ENCODE measurements at places on chromosomes 1 and 21. TPM values are rescaled to one million over a fixed set of nuclear protein-coding genes. Genes with fewer than 3 reads are reported as not detected.

The RGS4 gene
- 130 TPM for total RNA-seq

The PTAFR gene
- under 0.01 TPM for total RNA-seq

The PITHD1 gene
- total RNA-seq: 31.1 TPM

The UBASH3A gene
- not detected for total RNA-seq

The CFAP107 gene
- not detected for total RNA-seq

The ACTL8 gene
- not detected for total RNA-seq

The CNKSR1 gene
- total RNA-seq: under 0.01 TPM

The RBM34 gene
- 58.9 TPM for total RNA-seq

The LHX8 gene
- not detected for total RNA-seq

DNA sequence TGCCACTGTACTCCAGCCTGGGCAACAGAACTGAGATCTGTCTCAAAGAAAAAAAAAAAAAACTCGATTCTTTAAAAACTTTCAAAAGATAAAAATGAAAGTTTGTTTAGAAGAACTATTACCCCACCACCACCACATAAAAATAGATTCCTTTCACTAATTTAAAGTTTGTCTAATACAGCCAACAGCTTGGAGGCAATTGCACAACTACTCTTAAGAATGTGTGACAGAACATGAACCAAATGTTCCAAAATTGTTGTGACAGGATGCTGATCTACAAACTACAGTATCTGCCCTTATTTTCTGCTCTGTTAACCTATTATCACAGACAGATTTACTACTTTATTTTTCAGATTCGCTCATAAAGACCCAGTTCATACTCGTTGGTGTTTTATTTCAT, 5.5 kb upstream of the TGFBR3 start:
- no peak for DNase-seq

DNA sequence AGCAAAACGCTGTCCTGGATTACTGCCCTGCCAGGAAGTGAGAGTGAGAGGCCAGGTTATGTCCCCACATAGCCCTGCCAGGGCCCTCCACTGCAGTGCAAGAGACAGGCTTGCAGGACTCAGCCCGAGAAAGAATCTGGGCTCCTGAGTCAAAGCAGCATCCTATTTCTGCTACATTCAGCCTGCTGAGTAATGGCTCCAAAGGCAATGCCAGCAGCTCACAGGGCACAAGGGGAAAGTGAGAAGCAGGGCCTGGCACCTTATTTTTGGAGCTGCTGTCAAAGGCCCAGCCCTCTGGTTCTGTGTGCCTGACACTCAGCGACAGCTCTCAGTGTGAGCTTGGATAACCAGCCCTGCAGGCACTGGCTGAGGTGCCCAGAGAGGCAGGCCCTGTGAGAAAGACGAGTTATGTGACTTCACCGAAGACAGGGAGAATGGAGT, 83.9 kb downstream of the DTL start:
- peak; percentile 58 for DNase-seq

DNA sequence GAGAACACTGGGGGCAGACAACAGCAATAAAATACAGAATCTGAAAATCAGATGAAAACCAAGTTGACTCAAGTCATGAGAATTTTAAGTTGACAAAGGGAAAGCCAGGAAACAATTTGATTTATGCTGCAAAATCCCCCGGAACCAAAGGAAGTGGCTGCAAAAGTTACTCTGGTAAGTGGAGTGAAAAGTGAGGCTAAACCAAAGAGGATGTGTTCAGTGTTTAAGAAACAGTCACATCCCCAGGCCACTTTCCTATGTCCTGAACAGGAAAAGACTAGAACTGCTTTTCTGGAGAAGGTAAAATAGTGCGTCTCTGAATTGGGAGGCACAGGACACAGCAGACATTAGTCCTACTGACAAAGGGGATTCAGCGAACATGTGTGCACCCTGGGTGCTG, 5.9 kb downstream of the TARBP1 start:
- DNase-seq: no peak

- DNase-seq: no peak
Observed at GRCh38 chr21:36397606-36398005, 12.4 kb downstream of the CHAF1B start.

DNA sequence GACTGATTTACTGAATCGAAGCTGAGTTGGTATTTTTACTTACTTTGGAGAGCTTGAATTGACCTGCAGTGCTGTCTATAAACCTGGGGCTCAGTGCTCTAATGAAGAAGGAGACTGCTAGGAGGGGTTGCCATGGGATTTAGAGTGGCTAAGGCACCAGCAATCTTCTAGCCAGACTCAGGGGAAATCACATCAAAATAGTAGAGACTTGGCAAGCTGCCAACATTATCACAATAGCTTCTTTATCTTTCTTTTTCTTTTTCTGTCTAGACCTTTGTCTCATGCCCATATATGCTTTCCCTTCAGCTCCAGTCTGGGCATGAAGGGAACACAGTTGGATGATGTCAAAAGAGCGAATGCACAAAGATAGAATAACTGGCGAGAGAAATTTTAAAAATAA, 301.1 kb upstream of the DPYD start:
- DNase-seq: no peak

DNA sequence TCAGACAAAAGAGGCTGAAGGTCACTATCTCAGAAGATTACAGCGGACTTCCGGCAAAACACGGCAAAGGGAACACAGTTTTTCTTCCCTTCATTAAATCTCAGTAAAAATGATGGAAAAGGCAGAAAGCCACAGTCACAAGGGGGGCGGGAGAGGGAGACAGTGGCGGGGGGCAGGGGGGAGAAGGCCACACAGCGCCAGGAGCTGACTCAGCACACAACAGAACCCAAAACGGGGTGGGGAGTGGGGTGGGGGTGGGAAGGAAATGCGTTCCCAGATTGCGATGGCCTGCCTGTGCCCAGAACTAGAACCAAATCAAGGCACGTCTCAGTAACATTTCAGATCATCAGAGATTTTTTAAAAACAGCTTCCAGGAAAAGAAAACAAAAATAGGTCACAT, 13.4 kb downstream of the CFAP74 start:
- peak; percentile 37 for DNase-seq

- peak; percentile 66 for DNase-seq
Observed at GRCh38 chr1:8629241-8630091, 188.0 kb downstream of the RERE start.

DNA sequence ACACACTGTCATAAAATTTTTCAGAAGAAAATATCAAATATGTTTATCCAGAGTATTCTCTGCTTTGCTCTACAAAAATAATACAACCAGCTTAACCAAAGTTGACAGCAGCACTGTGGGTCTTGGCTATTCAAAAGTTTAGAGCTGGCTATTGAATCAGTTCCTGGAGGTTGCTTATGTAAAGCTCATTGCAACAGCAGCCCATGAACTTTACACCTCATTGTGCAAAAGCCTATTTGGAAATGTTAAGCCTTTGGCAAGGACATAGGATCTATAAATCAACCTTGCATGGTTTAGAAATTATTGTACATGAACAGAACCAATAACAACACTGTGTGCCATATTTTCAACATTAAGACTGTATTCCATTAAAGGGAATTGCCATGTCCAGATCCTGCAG, 714.9 kb downstream of the ADGRL2 start:
- DNase-seq: no peak

DNA sequence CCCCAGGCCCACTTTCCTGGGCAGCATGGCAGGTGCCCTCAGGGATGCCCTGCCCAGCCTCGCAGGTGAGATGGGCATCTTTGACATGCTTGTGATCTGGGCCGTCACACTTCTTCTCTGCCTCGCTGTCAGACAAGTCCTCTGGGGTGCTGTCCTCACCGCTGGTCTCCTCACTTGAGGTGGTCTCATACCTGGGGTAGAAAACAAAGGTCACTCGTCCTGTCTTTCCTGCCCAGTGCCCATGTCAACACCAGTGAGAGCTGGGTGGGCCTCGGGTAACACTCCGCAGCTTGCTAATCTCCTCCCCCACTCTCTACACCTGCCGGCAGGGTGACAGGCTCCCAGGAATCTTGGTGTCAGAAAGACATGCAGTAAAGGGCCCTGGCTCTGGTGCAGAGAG, 50.9 kb downstream of the KANK4 start:
- no peak for DNase-seq

GRCh38 chr1:15938628-15939161, 37.2 kb downstream of the ZBTB17 start:
- DNase-seq: peak; percentile 78

DNA sequence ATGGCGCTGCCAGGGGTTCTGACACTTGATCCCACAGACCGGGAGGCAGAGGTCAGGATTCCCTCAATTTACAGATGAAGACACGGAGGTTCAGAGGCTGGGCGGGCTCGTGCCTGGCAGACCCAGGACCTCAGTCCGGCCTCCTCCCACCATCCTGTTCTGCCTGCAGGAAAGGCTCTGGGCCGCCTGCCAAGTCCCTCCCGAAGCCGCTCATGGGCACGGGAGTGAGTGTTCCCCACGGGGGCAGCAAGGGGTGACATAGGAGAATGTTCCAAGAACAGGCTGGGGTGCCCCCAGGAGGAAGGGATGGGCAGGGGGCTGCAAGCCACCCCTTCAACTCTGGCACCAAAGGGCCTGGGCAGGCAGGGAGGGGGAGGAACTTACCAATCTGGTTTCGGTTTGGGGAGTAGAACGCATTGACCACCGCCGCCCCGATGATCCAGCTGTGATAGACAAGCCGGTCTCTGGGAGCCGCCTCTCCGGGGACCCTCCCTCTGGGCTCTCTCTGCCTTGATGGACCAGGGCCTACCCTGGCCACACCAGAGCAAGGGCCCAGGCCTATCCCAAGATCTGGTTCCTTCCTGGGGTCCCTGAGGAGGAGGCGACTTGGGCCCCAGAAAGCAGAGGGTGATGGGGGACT, 7.5 kb downstream of the PRXL2B start:
- DNase-seq: peak; percentile 96

GRCh38 chr1:86104606-86105532, 51.7 kb downstream of the COL24A1 start:
- DNase-seq: no peak

- DNase-seq: no peak
Observed at GRCh38 chr1:223266632-223267172, 97.3 kb downstream of the SUSD4 start.

DNA sequence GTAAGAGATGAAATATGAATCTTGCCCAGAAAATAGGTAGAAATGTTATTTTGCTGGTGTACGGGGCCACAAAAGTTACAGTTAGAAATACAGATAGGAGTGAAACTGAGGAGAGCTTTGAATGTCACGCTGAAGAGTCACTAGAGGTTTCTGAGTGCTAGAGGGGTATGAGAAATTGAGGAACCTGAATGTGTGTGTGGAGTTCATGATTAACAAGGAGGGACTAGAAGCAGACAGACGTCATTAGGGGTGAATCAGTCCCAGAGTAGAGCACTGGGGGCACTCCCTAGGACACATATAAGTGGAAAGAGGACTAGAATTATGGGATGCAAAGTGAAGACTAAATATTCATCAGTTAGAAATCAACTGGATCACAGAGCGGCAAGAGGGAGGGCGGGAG, 188.9 kb upstream of the MAP1LC3C start:
- no peak for DNase-seq

DNA sequence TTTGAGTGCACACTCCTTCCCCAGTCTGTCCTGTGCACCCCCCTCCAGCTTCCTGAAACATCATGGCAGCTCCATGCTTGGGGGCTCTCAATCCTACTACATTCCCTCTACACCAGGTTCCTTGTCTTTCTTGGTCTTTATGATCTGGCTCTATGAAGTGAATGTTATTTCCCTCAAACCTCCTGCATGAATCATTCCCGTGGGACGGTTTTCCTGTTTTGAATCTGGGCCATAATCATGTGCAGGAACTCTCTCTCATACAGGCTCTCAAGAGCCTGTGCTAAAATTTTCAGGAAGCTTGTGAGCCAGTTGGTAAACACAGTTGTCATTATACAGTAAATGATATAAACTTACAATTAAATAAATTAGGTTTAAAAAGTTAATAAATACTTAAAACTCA, 89.8 kb upstream of the KCNE2 start:
- peak; percentile 67 for DNase-seq

DNA sequence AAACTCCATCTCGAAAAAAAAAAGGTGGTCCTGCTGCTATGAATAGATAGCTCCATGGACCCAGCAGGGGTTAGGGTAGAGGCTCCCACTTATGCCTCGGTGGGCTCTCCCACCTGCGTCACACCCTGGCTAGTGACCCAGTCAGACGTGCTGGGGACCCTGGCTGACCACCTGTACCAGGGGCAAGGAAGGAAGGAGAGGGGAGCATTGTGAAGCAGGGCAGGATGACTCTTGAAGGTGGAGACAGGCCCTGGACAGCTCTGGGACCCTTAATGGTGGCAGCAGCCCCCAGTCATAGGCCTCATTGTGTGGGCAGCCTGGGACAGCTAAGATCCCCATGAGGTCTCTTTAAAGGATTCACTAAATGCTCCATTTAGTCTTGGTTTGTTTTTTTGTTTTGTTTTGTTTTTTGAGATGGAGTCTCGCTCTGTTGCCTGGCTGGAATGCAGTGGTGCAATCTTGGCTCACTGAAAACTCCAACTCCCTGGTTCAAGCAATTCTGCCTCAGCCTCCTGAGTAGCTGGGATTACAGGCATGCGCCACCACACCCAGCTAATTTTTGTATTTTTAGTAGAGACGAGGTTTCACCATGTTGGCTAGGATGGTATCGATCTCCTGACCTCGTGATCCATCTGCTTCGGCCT, 10.4 kb upstream of the SNAPIN start:
- peak; percentile 48 for DNase-seq

DNA sequence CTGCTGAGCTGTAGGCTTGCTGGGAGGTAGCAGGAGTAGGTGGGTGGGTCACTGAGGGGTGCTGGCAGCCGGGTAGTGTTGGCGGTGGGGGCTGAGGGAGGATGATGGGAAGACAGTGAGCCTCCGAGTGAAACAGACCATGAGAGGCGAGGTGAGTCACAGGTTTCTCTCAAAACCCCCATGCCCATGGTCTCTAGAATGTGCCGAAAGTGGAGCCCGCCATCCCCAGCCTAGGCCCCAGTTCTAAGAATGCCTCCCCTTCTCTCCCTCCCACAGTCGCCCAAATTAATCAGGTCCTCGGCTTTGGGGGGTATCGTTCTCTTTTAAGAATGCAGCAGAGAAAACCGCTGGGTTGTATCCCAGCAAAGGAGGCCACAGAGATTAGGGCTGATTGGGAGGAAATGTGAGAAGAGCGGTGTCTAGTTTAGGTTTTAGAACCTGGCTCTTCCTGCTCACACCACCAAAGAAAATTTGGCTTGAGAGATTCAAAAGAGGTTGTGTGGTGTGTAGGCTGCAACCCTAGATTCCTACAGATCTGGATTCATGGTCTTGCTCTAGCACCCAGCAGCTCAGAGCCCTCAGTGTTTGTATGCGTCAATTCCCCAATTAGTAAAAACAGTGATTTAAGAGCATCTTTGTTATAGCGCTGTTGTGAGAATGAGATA, 27.7 kb upstream of the IL19 start:
- no peak for DNase-seq

- peak; percentile 50 for DNase-seq
Observed at GRCh38 chr1:222530852-222531251, 17.1 kb downstream of the HHIPL2 start.

GRCh38 chr1:201647722-201648065, 108.8 kb downstream of the NAV1 start:
- DNase-seq: no peak
